Tibial artery (tissue), 4 donors: ENCODE measurements at places on chromosomes 12 and 14.

- DNase-seq = no peak
- H3K4me1 ChIP-seq = no peaks in the 10 kb centered on the region
- no peaks in the 10 kb centered on the region for H3K36me3 ChIP-seq
- H3K27me3 ChIP-seq = no peaks in the 10 kb centered on the region
- H3K27ac ChIP-seq = no peak overlapping the region
- H3K4me3 ChIP-seq = no peak overlapping the region
Observed at GRCh38 chr12:54974279-54974678, 10.3 kb downstream of the TESPA1 start.

GRCh38 chr12:132329036-132329719 lies at the start of gene GALNT9:
Gene GALNT9, minus strand, starts transcription at chr12:132329589. Its CDS starts 386 bp downstream, at chr12:132329203.
- H3K4me3 ChIP-seq = no peak within 1 kb of the TSS
- no peak within 1 kb of the TSS for H3K27ac ChIP-seq
- no peaks in the 10 kb centered on the region for H3K36me3 ChIP-seq
- no peaks in the 10 kb centered on the region for H3K27me3 ChIP-seq

- H3K27me3 ChIP-seq = no peaks in the 10 kb centered on the region
- peaks cover 13% of the 10 kb centered on the region for H3K4me1 ChIP-seq
- no peak for DNase-seq
- no peak overlapping the region for H3K27ac ChIP-seq
- no peak overlapping the region for H3K4me3 ChIP-seq
- peaks cover 4% of the 10 kb centered on the region for H3K36me3 ChIP-seq
Observed at GRCh38 chr12:26700430-26700829, 132.6 kb downstream of the ITPR2 start.

- H3K27ac ChIP-seq = no peak overlapping the region
- H3K27me3 ChIP-seq = no peaks in the 10 kb centered on the region
- H3K4me3 ChIP-seq = no peak overlapping the region
- H3K36me3 ChIP-seq = no peaks in the 10 kb centered on the region
- no peak for DNase-seq
- H3K4me1 ChIP-seq = peaks cover 2% of the 10 kb centered on the region
Observed at GRCh38 chr12:105733579-105733978, 403.1 kb downstream of the C12orf75 start.

GRCh38 chr14:73780896-73781295 lies 66.7 kb upstream of the PNMA1 start:
- DNase-seq = no peak
- H3K36me3 ChIP-seq = no peaks in the 10 kb centered on the region
- peaks cover 45% of the 10 kb centered on the region for H3K4me1 ChIP-seq

DNA sequence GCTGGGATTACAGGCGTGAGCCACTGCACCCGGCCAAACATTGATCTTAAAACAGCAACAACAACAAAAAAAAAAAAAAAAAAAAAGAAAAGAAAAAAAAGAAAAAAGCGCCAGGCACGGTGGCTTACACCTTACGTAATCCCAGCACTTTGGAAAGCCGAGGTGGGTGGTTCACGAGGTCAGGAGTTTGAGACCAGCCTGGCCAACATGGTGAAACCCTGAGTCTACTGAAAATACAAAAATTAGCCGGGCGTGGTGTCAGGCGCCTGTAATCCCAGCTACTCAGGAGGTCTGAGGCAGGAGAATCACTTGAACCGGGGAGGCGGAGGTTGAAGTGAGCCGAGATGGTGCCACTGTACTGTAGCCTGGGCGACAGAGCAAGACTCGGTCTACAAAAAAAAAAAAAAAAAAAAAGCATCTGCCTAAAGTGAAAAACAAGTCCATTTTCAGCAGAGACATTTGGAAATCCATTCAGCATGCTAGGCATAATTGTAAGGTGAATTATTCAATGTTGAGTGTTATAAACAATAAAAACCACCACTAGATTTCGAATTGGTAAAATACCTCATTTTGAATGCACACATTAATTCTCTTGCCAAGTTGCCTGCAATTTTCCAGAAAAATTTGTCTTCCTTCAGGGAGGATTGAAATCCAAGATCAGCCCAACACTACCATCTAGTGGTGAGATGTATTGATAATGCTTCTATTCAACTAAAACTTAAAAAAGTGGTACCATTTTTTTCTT lies 8.0 kb upstream of the CERS5 start:
- H3K27ac ChIP-seq = no peak overlapping the region
- no peaks in the 10 kb centered on the region for H3K4me1 ChIP-seq
- DNase-seq = no peak
- no peak overlapping the region for H3K4me3 ChIP-seq
- no peaks in the 10 kb centered on the region for H3K27me3 ChIP-seq

GRCh38 chr14:32620724-32621123 lies 291.6 kb downstream of the AKAP6 start:
- H3K4me3 ChIP-seq = no peak overlapping the region
- no peaks in the 10 kb centered on the region for H3K4me1 ChIP-seq
- H3K27me3 ChIP-seq = no peaks in the 10 kb centered on the region
- no peak for DNase-seq
- no peak overlapping the region for H3K27ac ChIP-seq
- no peaks in the 10 kb centered on the region for H3K36me3 ChIP-seq

- H3K4me3 ChIP-seq = no peak overlapping the region
- no peaks in the 10 kb centered on the region for H3K27me3 ChIP-seq
- H3K4me1 ChIP-seq = no peaks in the 10 kb centered on the region
Observed at GRCh38 chr12:32466986-32467711, 67.8 kb downstream of the FGD4 start.

GRCh38 chr14:55867719-55868118 lies 250.5 kb upstream of the PELI2 start:
- DNase-seq = no peak
- H3K27me3 ChIP-seq = no peaks in the 10 kb centered on the region
- no peak overlapping the region for H3K27ac ChIP-seq

GRCh38 chr12:20400003-20400402 lies 31.7 kb downstream of the PDE3A start:
- H3K27ac ChIP-seq = no peak overlapping the region
- no peak for DNase-seq
- H3K4me1 ChIP-seq = no peaks in the 10 kb centered on the region
- no peaks in the 10 kb centered on the region for H3K36me3 ChIP-seq
- no peak overlapping the region for H3K4me3 ChIP-seq

DNA sequence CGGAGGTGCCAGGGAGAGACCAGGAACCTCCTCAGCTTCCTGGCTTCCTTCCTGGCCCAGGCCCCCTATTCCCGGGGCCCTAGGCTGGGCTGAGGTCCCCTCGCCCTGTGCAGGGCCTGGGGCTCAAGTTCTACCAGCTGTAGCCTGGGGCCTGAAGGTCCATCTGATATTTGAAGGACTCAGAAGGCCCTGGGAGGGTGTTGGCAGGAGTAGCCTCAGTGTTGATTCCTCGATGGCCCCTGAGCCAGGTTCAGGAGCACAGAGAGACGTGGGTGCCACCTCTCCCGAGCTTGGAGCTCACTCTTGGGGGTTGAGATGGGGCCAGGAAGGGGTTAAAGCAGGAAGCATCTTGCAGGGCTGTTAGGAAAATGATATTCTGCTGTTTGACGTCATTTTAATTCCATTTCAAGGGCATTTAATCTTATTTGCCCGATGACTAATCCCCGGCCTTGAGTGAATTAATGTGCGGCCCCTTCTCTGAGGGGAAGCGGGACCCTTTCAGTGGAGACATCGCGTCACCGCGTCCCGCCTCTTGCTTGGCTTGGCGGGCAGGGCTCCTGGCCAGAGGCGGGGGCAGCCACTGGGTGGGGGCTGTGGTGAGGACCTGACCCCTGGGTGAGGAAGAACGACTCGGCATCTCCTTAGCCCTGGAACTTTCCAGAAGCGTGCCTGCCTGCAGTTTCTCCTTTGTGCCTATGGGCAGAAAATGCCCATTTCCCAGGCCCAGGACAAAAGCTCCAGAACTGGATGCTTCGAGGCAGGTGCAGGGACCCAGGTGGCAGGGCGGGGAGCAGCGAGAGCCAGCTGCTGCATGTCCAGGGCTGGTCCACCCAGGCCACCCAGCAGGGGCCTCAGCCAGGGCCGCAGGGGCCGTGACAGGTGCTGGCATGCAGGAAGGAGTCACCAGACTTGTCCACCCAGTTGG lies 158.3 kb downstream of the KIF26A start:
- H3K27me3 ChIP-seq = no peaks in the 10 kb centered on the region
- H3K36me3 ChIP-seq = no peaks in the 10 kb centered on the region
- peak; percentile 59 for DNase-seq
- H3K4me1 ChIP-seq = no peaks in the 10 kb centered on the region
- H3K27ac ChIP-seq = no peak overlapping the region

GRCh38 chr12:50220363-50220995 lies 53.3 kb upstream of the CERS5 start:
- H3K4me1 ChIP-seq = peaks cover 23% of the 10 kb centered on the region
- H3K27me3 ChIP-seq = no peaks in the 10 kb centered on the region
- H3K36me3 ChIP-seq = no peaks in the 10 kb centered on the region
- H3K27ac ChIP-seq = peak overlapping the region; percentile 76
- DNase-seq = no peak

- no peaks in the 10 kb centered on the region for H3K27me3 ChIP-seq
- DNase-seq = no peak
- no peaks in the 10 kb centered on the region for H3K4me1 ChIP-seq
- H3K27ac ChIP-seq = no peak overlapping the region
- H3K4me3 ChIP-seq = no peak overlapping the region
- no peaks in the 10 kb centered on the region for H3K36me3 ChIP-seq
Observed at GRCh38 chr14:64861916-64862315, 17.8 kb downstream of the SPTB start.

DNA sequence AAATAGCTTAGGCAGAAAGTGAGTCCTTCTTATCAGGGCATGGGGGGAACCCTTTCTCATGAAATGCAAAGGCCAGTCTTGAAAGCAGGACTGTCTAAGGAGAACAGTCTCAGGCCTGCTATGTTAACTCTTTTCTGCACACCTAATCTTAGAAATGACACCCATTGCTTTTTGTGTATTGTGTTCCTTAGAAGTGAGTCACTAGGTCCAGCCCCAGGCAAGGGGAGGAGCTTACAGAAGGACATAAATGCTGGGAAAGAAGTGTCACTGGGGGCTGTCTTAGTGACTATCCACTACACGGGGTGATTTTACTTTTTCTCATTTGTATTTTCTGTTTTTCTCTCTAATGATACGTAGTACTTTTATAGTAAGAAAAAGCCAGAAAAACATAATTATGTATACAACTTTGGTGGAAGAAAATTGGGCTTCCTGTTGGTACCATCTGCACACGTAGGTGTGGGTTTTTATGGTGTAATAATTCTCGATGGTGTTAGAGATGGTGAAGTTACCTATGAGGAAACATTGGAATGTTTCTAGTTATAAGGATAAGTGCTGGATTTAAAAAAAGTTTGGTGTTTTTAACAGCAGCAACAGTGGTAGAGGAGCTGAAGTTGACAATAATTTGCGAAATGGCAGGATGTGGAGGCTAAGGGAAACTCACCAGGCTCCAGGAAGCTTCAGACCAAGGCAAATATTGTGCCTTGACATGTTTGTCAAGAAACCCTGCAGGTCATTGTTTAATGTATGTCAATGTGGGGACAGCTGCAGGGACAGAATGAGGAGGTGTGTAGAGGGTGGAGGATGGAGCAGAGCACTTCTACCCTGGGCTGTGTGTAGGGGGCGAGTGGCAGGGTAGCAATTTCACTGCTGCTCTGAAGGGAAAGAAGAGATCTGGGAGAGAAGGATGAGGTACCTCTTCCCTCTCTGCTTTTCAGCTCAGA lies 214.9 kb downstream of the KTN1 start:
- no peak overlapping the region for H3K4me3 ChIP-seq
- H3K4me1 ChIP-seq = no peaks in the 10 kb centered on the region
- no peaks in the 10 kb centered on the region for H3K27me3 ChIP-seq
- H3K27ac ChIP-seq = no peak overlapping the region
- DNase-seq = no peak

DNA sequence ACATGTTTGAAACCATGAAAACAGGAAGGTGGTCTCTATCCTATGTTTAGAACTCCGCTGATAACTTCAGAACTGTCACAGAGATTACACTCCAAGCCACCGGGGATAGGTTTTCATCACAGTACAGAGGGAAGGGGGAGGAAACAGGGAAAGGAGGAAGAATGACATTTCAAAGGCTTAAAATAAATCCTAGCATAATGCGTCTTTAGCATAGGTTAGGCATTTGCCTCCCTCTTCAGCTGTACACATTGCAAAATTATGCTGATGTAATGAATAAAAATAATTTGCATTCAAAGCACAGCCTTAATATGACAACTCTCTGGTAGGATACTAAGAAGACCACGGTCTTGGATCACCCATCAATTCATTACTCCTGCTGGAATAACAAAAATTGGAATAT lies 54.3 kb upstream of the PYGL start:
- no peaks in the 10 kb centered on the region for H3K27me3 ChIP-seq
- H3K4me3 ChIP-seq = no peak overlapping the region
- no peak overlapping the region for H3K27ac ChIP-seq
- H3K4me1 ChIP-seq = no peaks in the 10 kb centered on the region

GRCh38 chr14:59754256-59754655 lies 116.3 kb downstream of the RTN1 start:
- no peak for DNase-seq
- H3K4me1 ChIP-seq = no peaks in the 10 kb centered on the region
- no peaks in the 10 kb centered on the region for H3K27me3 ChIP-seq
- no peaks in the 10 kb centered on the region for H3K36me3 ChIP-seq
- no peak overlapping the region for H3K27ac ChIP-seq

GRCh38 chr14:69569859-69570258 lies 4.8 kb downstream of the CCDC177 start:
- H3K4me1 ChIP-seq = no peaks in the 10 kb centered on the region
- no peaks in the 10 kb centered on the region for H3K36me3 ChIP-seq
- no peak for DNase-seq
- H3K4me3 ChIP-seq = no peak overlapping the region
- H3K27ac ChIP-seq = no peak overlapping the region

- no peaks in the 10 kb centered on the region for H3K36me3 ChIP-seq
- no peaks in the 10 kb centered on the region for H3K27me3 ChIP-seq
- H3K4me3 ChIP-seq = no peak overlapping the region
- H3K27ac ChIP-seq = no peak overlapping the region
Observed at GRCh38 chr12:100964028-100964427, 169.5 kb downstream of the ANO4 start.

DNA sequence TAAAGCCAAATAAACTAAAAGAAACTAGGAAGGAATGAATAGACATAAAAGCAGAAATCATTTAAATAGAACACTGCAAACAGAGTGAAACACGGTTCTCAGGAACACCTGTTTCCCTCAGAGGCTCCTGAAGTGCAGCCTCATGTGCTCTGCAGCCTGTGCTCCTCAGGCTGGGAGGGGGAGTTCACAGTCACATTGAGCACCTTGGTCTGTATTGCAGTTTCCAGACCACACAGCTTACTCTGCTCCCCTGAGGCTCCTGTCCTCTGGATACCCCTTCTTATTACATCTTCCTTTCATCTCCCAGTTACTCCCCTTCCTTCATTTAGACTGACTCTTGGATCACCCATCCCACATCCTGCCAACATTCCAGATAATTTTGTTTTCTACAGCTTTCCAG lies 49.7 kb upstream of the DCD start:
- H3K36me3 ChIP-seq = no peaks in the 10 kb centered on the region
- peaks cover 4% of the 10 kb centered on the region for H3K27me3 ChIP-seq
- H3K4me3 ChIP-seq = no peak overlapping the region
- H3K27ac ChIP-seq = no peak overlapping the region

DNA sequence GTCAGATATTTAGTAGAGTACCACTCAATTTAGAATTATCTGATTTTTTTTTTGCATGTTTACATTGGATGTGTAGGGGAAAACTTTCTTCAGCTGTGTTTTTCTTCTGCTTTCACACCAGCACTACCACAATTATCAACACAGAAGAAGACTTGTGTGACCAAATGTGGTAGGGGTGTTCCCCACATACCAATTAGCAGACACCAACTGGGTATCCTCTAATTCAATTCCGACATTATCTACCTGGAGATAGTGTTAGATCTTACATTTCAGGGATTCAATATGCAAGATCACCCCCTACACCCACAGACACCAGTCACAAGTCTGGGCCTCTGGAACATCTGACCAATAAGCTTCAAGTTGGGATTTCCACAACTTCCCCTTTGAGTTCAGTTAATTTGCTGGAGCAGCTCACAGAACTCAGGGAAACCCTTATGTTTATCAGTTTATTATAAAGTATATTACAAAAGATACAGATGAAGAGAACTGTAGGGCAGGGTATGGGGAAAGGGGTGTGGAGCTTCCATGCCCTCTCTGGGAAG lies 4.1 kb upstream of the KLRG1 start:
- H3K27me3 ChIP-seq = no peaks in the 10 kb centered on the region
- H3K36me3 ChIP-seq = no peaks in the 10 kb centered on the region
- no peaks in the 10 kb centered on the region for H3K4me1 ChIP-seq
